Putamen (tissue), 1 donor: ENCODE measurements at places on chromosomes 1 and 21.

DNA sequence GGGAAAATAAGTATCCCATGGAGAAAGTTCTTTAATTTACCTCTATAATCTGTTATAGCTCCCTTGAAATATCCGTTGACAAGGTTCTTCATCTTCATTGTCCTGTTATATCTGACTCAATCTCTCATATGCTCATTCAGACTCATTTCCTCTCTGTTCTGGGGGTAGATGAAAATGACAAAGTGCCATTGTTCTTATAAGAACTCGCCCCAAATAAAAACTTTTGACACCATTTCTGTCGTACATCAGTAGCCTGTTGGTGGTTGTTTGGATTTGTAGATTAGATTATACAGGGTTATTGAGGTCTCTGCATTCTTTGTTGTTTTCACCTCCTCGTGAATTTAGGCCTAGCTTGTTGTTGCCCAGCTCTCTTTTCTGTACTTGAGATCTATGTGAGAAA lies 55.2 kb upstream of the IPO9 start:
- DNase-seq, result no peak

DNA sequence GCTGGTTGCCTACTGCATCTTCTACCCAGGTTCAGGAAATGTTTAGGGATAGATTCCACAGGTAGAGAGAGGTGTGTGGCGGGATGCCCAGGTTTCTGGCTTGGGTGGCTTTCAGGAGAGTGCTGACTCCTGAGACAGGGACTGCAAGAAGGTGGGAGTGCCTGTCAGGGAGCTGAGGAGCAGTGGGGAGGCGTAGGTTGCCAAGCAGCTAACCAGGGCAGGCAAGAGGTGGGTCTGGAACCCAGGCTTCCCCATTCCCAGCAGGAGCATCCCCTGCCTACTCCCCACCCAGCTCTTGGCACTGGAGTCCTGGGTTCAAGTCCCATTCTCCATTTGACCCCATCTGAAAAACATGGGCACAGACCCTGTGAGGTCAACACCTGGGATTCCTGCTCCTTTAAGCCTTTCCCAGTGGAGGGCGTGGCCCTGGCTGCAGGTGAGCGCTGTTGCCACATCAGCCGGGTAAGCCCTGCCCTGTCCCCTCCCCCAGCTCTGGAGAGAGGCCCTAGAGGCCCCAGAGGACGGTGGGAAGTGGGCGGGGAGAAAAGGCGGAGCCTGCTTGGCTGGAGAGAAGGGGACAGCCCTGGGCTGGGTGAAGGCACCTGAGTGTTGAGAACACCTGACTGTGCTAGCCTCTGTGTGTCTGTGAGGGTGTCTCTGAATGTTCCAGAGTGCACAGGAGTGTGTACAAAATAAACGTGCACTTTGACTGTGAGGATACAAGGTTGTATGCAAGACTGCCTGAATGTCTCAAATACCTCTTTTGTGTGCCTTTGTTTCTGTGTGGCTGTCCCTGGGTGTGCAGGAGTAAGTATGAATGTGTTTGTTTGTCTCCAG lies 14.0 kb upstream of the SYNC start:
- no peak for DNase-seq

- no peak for DNase-seq
These were observed 61.1 kb upstream of the PTBP2 start for GRCh38 chr1:96660503-96660902.

DNA sequence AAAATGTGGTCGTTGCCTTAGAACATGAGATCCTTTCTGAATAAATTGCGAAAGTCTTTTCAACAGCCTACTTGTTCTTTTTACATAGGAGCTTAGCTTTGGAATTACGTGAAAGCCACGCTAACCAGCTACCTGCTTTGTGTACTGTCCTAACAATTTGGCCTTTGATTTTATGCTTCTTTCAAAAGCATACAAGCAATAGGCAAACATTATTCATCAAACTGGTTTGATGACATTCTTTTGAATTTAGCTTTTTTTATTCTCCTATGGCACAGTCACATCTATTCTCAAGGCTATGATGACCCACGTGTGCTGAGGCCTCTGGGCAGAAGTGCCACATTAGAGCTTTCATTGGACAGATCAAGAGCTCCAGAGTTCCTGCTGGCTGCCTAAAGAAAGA lies 178.0 kb upstream of the DPT start:
- DNase-seq, result no peak

- DNase-seq, result no peak
These were observed 345.6 kb downstream of the NPHP4 start for GRCh38 chr1:5646486-5647149.

GRCh38 chr1:22018583-22019559 lies 17.4 kb downstream of the CELA3A start:
- DNase-seq, result no peak

DNA sequence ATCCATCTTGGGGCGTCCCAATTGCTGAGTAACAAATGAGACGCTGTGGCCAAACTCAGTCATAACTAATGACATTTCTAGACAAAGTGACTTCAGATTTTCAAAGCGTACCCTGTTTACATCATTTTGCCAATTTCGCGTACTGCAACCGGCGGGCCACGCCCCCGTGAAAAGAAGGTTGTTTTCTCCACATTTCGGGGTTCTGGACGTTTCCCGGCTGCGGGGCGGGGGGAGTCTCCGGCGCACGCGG lies 282 bp upstream of the SOD1 start:
- no peak for DNase-seq

DNA sequence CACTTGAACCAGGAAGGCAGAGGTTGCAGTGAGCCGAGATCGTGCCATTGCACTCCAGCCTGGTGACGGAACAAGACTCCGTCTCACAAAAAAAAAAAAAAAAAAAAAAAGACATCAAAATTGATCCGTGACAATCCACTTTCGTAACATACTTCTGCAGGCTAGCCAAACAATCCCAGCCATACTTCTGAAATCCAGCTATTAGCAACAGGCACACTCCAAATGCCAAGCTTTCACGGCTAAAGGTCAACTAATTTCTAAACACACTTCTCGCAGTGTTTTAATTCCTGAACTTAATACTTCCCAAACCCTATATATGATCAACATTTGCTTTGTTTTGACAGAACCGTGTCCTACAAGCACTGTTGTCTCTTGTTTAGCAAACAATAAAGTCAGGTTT lies 411.3 kb upstream of the RUNX1 start:
- DNase-seq, result no peak
